ENCODE measurements at places on chromosomes 2 and 18.

GRCh38 chr2:126614524-126615227, 41.3 kb upstream of the GYPC start:
- no peak for DNase-seq

DNA sequence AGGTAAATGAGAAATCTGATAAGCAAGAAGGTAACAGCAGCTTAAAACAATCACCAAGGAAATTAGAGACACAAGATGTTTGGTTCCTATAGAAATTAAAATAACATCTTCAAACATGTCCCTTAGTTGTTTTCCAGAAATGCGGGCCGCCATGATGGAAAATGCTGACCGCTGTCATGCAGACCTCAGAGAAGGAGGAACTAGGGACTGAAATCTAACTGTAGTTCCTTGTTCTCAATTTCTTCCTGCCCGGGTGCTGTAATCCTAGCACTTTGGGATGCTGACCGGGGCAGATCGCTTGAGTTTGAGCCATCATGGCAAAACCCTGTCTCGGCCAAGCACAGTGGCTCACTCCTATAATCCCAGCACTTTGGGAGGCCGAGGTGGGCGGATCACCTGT, 51.1 kb downstream of the TEX51 start:
- no peak for DNase-seq

- peak; percentile 55 for DNase-seq
Observed at GRCh38 chr2:71596011-71596410, 142.7 kb downstream of the DYSF start.

DNA sequence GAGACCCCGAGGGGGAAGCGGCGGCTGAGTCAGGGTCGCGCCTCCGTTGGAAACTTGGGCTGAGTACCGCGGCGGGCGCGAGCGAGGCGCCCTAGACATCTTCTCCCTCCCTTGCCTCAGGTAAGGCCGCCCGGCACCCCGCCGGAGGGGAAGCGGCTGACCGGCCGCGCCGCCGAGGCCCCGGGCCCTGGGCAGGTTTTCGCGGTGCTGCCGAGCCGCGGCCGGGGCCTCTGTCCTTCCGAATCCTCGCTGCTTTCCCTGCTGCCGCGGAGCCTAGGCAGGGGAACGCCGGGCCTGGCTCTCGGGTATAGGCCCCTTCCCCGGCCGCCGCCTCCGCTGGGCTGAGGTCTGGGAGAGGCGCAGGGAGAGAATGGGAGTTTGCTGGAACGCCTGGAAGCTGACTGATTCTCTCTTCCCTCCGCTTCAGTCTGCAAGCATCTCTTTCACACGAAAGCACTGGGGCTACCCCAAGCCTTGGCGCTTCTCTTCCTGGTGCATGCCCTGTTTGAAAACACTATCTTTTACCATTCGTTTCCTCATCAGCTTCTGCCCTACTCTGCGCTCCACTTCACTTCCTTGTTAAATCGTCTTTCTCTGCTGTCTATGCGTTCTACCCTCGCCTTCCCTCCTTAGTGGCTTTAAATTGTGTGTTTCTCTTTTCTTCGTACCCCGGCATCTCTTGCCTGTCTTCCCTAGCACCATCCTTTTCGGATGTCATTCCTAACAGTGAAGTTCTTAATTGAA, 652 bp downstream of the PPM1B start:
- peak; percentile 49 for DNase-seq

GRCh38 chr2:27814758-27815157, 43.2 kb downstream of the MRPL33 start:
- no peak for DNase-seq

- DNase-seq, result no peak
Observed at GRCh38 chr2:201470821-201471731, 19.5 kb downstream of the STRADB start.

GRCh38 chr2:12702168-12703121, 14.3 kb upstream of the TRIB2 start:
- no peak for DNase-seq

DNA sequence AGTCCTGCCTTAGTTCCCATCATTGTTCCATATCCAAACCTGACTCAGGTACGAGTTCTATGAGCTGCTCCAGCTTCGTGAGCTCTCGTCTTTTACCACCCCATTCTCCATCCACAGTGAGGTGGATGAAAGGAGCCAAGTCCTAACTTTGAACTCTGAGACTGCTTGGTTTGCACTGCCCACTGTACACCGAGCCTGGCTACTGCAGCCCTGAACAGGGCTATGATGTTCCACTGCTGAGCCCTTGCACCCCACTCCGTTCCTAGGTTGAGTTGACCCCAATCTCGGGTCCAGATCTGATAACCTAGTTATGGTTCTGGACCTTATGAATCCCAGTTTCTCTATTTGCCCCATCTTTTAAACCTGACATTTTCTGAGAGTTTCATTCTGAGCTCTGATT, 5.3 kb upstream of the DYNAP start:
- DNase-seq, result no peak

DNA sequence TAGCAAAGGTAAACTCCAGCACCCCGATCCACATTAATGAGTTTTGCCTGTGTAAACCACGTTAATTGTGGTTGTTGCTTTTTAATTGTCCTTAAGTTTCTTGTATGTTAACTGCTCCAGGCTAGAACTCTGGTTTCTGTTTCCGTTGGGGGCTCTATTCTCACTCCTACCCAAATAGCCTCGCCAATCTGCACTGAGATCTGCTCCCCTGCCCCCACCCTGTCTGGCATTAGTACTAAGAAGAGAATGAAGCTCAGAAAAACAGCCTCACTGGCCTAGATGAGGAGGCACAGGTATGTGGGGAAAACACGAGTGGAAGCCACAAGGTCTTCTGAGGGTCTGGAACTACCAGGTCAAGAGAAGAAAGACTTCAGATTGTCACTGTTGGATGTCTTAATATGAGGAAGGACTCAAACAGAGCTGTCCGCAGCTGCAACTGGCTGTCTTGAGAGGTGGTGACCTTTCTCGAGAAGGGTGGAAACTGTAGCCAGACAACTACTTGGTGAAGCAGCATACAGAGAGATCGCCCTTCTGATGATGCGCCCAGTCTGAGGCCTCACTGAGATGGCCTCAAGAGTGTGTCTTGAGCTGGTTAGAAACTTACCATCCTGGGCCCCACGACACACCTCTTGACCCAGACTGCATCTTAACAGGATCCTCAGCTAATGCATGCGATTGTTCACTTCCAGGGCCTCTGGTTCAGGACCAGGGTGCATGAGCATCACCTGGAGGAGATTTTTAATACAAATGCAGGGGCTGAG, 73.1 kb downstream of the TGOLN2 start:
- no peak for DNase-seq

GRCh38 chr2:237693291-237693994, 66.1 kb downstream of the LRRFIP1 start:
- DNase-seq, result peak; percentile 3

GRCh38 chr18:35019933-35020332, 21.3 kb upstream of the MAPRE2 start:
- no peak for DNase-seq

GRCh38 chr2:201697899-201698298, 545 bp downstream of the MPP4 start:
- DNase-seq, result no peak

DNA sequence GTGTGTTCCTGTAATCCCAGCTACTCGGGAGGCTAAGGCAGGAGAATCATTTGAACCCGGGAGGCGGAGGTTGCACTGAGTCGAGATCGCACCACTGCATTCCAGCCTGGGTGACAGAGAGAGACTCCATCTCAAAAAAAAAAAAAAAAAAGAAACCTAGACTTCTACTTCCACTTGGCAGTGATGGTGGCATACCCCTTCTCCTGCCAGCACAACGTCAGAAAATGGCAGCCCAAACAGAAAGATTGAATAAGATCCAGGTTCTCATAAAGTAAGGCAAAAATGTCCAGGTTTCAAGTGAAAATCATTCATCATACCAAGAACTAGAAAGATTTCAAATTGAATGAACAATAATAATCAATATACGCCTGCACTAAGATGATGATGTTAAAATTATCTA, 15.4 kb upstream of the ESPNL start:
- no peak for DNase-seq

GRCh38 chr18:76670564-76671288, 151.6 kb upstream of the ZNF236 start:
- no peak for DNase-seq

GRCh38 chr18:46728219-46728930, 28.5 kb downstream of the ST8SIA5 start:
- no peak for DNase-seq

DNA sequence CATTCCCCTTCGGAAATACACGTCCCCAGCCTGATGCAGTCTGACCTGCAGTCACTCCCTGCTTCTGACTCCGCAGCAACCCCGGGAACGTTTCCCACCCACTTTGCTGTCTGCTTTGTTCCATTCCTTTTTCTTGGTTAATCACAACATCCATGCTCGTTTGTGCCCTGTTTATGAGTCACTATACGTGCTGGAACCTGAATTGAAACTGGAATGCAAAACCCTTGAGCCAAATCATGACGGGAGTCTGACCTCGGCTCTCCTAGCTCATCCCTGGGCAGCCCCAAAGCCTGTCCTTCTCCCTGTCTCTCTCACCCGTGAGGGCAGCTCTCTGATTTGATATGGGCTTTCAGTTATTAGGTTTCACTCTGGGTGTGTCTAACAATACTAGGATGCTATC, 57.1 kb upstream of the RNF152 start:
- no peak for DNase-seq
